CD8-positive, alpha-beta memory T cell (primary cell): ENCODE measurements at places on chromosomes 6 and 20. TPM values are rescaled to one million over a fixed set of nuclear protein-coding genes. Genes with fewer than 3 reads are reported as not detected.

DNA sequence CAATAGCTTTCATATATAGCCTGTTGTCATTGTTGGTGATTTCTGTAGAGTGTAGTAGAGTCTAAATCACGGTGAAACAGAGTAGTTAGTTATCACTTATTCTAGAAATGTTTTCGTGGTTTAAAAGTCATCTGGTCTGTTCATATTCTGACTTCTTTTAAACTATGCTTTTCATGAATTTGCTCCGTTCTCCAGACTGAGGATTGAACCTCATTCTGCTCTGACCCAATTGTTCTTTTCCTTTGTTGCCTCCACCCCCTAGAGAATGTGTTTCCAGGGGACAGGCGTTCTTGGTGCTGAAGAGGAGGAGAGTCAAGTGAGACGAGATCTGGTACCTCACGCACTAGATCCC, 748 bp upstream of the ZNF292 start:
- no peak for DNase-seq

DNA sequence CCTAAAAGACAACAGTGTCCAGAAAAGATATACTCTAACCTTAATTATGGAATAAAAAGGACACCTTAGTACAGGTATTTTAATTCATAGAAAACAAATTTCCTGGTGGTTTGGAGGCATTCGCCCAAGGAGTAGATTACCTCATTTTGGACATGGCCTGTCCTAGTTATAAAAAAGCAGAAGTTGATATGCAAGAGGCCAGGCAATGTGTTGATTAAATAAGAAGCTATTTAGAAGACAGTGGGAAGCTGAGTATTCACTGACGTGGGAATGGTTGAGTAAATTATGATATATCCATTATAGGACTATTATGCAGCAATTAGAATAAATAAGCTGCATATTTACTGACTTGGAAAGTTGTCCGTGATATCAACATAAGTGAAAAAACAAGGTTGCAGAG, 314.9 kb downstream of the ALDH8A1 start:
- no peak for DNase-seq

GRCh38 chr6:151070631-151071051, 169.1 kb upstream of the AKAP12 start:
- DNase-seq: no peak

GRCh38 chr6:143232849-143233248, 172.2 kb downstream of the AIG1 start:
- no peak for DNase-seq

GRCh38 chr20:38426006-38426897, 8.9 kb downstream of the SNHG17 start:
- no peak for DNase-seq

- DNase-seq: no peak
These were observed 2.8 kb downstream of the SLC12A5 start for GRCh38 chr20:46031701-46032254.

DNA sequence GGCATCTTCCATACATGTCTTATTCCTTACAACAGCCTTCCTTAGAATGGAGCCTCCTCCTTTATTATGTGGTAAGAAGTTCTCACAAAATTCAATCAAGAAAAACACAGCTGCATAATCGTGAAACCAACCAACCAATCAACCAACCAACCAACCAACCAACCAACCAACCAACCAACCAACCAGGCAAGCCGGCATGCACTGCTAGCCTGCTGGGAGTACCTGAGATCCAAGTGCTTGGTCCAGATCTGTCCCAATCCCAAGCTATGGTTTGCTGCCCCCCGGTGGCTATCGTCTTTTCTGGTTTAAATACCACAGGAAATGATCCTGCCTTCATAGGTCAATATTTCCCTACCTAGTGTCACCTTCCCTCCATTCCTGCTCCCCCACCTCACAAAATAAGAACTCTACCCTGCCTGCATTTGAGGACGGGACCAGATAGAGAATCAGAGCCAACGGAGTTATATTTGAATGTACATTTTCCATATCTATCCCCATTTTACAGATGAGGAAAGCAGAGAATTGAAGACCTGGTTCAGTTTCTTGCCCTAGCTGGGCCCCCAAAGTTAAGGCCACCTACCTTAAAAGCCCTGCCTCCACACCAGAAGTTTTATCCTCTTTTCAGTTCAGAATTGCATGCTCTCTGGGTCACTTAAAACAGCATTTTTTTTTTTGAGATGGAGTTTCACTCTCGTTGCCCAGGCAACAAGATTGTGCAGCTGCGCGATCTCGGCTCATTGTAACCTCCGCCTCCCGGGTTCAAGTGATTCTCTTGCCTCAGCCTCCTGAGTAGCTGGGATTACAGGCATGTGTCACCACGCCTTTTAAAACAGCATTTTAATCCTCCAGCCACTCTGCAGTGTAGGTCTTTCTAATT, 27.1 kb downstream of the RAB44 start:
- no peak for DNase-seq

DNA sequence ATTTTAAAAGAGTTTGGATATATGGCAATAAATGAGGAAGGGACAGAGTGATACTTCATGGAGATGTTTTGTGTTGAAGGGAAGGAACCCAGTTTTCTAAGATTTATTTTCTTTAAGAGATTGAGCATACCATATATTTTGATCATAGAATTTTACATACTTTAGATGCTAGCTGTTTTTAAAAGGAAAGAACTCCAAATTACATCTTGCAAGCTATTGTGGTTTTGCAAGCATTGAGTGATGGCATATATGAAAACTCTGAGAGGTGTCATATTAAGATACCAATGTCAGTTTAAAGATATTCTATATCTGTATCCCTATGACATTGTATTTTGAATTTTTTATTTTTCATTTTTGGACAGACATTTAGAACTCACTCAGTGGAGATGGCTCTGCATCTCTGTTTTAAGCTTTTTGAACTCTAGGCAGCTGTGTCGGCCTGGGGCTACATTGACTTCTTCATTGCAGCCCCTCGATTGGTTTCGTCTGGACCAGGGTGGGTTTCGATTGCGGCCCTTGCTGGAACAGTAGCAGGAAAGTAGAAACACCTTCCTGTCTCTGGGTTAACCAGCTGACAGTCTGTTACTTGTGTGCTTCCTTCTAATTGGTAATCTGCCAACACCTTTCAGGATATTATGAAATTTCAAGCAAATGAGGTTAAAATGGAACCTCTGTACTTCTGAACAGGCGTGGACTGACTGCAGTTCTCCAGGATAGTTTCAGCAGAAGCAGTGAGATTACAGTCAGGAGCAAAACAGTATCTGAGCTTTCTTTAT, 14.0 kb downstream of the IGF2R start:
- no peak for DNase-seq

GRCh38 chr6:137977814-137978213, 110.8 kb downstream of the TNFAIP3 start:
- no peak for DNase-seq

GGTLC1 gene
- not detected for total RNA-seq

BPI gene
- not detected for total RNA-seq

TMEM74B gene
- not detected for total RNA-seq

AIF1 gene
- 35.6 TPM for total RNA-seq
